ENCODE measurements at places on chromosomes 7 and 10.

GRCh38 chr10:60753152-60753551, 25.1 kb upstream of the CDK1 start:
- ATAC-seq = no peak

- no peak for ATAC-seq
These were observed 17.5 kb downstream of the KIAA1549 start for GRCh38 chr7:138963675-138964074.

- ATAC-seq = no peak
These were observed 545.9 kb upstream of the CELF2 start for GRCh38 chr10:10471758-10472157.

DNA sequence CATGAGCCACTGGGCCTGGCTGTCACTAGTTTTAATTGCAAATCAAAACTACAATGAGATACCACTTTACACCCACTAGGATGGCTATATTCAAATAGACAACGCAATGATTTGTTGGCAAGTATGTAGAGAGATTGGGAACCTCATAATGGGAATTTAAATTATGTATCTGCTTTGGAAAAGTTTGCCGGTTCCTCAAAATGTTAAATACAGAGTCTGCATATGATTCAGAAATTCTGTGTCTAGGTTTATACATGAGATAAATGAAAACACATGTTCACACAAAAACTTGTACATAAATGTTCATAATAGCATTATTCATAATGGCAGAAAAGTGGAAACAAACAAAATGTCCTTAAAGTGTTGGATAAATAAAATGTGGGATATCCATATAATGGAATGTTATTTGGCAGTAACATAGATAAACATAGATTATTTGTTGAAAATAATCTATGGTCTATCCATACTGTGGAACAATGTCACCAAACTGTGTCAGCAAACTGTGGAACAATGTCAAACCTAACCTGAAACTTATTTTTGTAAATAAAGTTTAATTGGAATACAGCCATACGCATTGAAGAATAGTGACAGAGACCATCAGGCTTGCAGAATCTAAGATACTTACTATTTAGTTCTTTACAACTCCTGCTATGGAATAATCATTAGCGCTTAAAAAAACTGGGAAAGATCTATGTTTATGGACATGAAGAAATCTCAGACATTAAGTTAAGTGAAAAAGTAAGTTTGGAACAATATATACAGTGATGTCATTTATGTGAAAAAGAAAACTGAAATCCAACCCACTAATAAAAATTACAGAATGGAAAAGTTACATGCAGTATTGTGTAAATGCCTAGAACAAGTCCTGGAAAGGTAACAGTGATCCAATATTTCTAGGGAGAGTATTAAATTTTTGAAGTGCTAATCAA, 70.9 kb downstream of the CCDC7 start:
- ATAC-seq = no peak

DNA sequence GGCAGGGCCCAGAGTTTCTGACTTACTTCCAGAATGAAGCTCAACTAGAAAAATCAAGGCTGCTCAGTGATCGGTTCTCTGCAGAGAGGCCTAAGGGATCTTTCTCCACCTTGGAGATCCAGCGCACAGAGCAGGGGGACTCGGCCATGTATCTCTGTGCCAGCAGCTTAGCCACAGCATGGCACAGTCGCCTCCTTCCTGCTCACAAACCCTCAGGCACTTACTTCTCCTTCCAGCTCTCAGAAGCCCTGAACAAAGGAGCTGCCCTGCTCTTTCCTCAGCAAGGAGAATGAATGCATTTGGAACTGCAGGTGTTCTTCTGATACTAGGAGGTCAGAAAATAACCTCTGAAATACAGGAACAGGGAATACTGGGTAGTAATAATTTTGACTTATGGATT, 219.7 kb upstream of the PRSS1 start:
- no peak for ATAC-seq

GRCh38 chr10:37478381-37478780, 353.0 kb downstream of the ANKRD30A start:
- no peak for ATAC-seq

- ATAC-seq = no peak
These were observed 36.9 kb downstream of the TAF3 start for GRCh38 chr10:7855205-7855604.

GRCh38 chr7:94298943-94299342, 95.8 kb upstream of the COL1A2 start:
- no peak for ATAC-seq

- peak; percentile 87 for ATAC-seq
These were observed 236.5 kb downstream of the ARL4A start for GRCh38 chr7:12923971-12924370.

- ATAC-seq = peak; percentile 97
These were observed 57.3 kb upstream of the CCDC71L start for GRCh38 chr7:106717955-106718871.

DNA sequence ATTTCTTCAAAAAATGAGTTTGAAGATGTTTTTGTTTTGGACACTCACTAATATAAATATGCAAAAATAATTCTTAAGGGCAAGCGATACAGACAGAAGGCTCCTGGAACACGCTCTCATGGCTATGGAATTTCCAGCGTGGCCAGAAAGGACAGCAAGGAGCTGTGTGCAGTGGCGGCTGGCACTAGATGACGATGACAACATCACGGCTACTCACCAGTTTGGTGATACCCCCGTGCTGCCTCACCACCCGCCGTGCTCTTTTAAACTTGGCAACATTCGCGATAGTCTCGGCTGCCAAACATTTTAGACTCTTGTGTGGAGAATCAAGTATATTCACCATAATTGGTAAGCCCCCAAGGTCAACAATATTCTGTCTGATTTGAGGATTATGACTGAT, 54.9 kb downstream of the ODAD2 start:
- no peak for ATAC-seq

DNA sequence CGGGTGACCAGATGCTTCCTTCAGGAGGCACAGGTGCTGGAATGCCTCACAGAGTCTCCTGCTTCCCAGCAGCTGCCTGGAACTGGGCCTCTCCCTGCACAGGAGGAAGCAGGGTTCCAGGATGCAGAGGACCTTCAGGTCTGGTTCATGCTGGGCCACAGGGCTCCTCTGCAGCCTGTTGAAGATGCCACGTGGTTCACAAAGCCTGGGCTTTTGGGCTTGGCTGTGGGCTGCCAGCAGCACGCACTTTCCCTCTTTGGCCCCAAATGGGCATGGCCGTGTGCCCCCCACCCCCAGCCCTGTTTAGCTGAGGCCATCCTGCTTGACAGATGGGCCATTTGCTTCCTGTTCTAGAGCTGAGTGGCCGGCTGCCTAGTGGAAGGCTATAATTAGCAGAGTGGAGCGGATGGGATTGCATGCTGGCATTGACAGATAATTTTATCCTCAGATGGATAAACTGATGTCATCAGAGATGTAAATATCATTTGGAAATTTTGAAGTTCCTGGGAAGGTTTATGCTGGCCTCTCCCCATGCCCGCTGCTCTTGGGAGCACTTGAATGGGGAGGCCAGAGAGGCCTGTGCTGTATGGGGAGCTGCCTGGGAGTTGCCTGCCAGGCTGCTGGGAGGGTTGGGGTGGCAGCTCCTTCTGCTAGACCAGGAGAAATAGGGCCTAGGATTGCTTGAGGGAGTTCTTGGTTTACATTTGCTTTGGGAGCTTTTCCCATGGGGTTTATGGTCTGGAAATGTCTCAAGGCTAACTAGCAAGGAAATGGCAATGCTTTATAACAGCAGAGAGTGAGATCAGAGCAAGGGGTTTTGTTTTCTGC, 28.2 kb downstream of the TSPAN15 start:
- ATAC-seq = no peak

- no peak for ATAC-seq
These were observed 37.4 kb downstream of the TSPAN14 start for GRCh38 chr10:80491251-80492102.

- peak; percentile 46 for ATAC-seq
These were observed 42.0 kb downstream of the LYZL2 start for GRCh38 chr10:30587522-30588031.

GRCh38 chr10:73823391-73823790, 12.0 kb upstream of the NDST2 start:
- ATAC-seq = no peak

DNA sequence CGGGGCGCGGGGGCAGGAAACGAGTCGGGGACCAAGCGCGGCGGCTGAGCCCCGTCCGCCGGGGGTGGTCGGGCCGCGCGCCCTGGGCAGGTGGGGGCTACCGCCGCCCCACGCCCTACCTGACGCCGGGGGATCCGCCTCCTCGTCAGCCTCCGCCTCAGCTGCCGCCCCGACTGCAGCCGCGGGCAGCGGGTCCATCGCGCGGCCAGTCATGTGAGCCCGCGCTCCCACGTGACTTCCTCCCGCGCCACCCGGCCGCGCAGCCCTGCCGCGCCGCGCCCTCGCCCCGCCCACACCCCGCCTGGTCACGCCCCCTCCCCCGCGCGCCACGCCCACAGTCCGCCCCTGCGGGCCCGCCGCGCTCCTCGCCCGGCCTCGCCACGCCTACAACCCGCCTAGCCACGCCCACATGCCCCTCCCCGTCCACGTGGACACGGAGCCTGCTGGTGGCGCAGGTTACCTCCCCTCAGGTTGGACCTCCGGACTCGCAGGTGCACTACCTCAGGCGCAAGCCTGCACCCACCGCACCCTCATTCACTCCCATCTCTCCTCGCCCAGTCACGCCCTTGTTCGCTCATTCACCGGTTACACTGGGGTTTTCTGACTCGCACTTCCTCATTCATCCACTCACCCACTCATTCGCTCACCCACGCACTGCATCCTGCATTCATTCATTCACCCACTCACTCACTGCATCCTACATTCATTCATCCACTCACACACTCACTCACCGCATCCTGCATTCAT, at the start of gene SNX8:
SNX8 (minus strand) TSS at position 233 of the 747 bp plus-strand sequence; CDS start at position 213, 20 bp downstream.
- peak; percentile 99 for ATAC-seq

- no peak for ATAC-seq
These were observed 37.0 kb upstream of the PURB start for GRCh38 chr7:44922351-44922694.

DNA sequence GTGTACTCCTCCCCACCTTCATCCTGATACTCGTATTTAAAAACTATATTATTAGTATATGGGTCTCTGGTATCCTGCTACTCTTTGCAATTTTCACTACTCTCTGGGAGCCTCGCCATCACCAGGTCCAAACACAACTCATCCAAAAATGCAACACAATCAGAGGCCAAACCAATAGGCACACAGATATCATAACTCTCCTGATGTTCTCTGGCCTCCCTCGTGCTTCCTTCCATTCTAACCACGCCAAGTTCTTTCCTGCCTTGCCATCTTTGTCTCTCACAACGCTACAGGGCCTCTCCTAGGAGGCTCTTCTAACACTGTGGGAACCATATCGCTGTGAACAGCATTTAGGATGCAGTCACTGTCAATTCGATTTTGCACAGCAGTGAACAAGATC, 7.3 kb downstream of the RHEB start:
- no peak for ATAC-seq

GRCh38 chr7:98235901-98236300, 16.1 kb downstream of the TECPR1 start:
- peak; percentile 17 for ATAC-seq

GRCh38 chr10:114471906-114472876, 67.9 kb upstream of the AFAP1L2 start:
- ATAC-seq = no peak

DNA sequence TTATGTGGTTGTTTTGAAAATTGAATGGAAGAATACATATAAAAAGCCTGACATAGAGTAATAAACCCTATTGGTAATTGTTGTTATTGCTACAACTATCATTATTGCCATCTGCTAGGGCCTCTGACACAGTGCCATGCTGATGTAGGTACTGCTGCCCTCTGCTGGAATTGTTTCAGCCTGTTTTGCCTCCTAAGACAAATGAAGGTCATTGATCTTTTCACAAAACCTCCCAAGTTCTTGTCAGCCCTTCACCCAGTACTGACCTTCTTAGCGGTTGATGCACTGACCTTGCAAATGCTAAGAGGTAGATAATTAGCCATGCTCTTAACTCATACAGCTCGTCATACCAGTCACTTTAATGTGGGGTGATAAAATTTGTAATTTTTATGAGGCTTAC, 975.2 kb downstream of the SORCS1 start:
- peak; percentile 29 for ATAC-seq

DNA sequence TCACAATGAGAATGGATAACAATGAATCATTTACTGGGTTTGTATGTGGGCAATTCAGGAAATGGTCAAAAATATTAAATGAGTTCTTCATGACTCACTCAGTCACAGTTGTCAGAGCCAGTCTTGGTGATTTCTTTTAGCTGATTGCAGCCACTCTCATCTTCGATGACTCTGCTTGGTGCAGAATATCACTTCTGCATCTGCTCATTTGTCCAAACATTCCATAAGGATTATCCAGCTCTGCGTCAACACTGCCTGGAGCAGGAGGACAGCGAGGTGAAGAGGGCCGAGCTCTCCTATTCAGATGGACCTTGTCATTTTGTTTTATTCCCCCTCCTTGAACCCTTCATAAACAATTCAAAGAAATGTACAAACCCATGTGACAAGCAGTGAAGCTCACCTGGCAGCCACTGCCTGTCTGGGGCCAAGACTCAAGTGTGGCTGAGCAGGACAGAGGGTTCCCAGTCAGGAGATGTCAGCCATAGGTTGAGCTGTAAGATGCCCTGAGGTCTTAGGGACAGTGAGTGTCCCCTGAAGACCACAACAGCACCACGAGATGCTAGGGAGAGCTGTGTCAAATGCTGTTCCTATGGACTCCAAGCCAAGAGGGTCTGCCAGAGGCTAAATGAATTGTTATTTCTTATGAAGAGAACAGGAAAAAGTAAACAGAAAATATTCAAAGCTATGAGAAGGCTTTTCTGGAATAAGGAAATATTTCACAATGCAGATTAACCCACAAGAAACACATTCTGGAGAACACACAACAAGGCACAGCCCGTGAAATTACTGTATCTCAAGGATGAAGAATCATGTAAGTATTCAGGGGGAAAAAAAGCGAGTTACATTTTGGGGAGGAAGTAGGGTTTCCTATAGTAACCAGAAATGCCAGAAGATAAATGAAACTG, 33.1 kb upstream of the EGFR start:
- no peak for ATAC-seq

DNA sequence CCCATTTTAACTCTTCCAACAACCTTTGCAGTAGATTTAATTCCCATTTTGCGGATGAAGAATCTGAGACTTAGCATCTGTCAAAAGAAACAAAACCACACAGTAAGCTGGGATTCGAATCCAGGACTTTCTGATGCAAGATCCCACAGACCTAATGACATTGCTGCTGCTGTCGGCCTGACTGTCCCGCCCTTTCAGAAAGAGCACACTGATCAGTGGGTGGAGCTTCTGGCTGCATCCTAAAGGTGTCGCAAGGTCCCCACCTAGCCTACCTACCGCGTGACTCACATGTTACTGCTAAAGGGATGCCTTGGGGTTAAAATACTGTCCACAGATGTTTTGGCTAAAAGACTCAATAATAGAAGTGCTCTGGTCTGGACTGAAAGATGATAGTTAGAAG, 134.7 kb downstream of the EMX2 start:
- peak; percentile 79 for ATAC-seq
